ENCODE measurements at places on chromosomes 16 and 17.

DNA sequence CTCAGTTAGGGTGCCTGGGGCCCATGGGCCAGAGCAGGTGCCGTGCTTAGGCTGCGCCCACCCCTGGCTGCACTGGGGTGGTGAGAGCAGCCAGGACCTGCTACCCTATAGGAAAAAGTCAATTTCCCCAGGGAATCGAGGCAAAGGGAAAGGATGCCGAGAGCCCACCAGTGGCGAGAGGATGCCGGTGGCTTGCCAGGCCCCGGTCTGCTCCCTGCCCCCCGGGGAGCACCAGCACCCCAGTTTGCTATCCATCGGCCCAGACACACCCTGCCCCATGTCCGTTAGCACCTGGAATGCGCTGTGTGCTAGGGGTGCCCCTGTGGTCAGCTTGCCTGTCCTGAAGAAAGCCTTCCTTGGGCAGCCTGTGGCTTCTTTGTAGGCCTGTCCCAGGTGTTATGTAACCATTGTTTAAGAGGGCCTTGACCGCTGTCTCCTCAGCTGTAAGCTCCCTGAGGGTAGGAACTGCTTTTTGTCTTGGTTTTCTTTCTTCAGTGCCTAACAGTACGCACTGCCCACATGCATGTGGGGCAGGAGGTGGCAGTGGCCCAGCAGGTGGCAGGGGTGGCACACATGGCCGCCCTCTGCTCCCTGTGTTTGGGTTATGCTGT, 40.8 kb downstream of the NT5M start:
- no peak for DNase-seq

DNA sequence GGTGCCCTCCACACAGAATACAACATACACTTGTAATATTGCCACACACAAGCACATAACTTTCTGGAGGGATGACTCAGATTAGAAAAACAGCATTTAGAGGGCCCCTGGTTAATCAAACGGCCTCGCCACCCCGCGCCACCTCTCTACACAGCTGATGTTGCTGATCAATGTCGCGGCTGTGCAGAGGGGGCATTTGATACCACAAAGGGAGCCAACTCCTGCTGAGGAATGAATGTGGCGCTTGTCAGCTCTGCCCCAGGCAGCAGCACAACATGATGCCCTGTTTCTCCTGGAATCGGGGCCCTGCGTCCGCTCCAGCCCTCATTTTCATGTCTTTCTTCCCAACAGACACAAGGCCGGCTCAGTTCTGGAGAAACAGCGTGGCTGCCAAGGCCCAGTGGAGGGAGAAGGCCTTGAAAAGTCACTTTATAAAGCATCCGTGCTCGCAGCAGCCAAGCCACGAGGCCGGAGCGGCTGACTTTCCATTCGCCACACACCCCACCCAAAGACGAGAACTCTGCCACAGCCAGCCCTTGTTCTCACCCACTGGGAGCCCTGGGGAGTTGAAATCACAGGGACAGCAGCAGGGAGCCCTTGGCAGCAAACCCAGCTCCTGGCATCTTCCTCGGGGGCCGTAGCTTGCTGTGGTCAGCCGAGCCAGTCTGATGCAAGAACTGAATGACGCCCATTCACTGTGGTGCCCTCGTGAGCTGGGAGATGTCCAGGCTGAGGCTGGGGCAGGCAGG, 65.6 kb downstream of the XYLT1 start:
- no peak for DNase-seq

GRCh38 chr16:24589997-24590396, 50.6 kb downstream of the RBBP6 start:
- no peak for DNase-seq

DNA sequence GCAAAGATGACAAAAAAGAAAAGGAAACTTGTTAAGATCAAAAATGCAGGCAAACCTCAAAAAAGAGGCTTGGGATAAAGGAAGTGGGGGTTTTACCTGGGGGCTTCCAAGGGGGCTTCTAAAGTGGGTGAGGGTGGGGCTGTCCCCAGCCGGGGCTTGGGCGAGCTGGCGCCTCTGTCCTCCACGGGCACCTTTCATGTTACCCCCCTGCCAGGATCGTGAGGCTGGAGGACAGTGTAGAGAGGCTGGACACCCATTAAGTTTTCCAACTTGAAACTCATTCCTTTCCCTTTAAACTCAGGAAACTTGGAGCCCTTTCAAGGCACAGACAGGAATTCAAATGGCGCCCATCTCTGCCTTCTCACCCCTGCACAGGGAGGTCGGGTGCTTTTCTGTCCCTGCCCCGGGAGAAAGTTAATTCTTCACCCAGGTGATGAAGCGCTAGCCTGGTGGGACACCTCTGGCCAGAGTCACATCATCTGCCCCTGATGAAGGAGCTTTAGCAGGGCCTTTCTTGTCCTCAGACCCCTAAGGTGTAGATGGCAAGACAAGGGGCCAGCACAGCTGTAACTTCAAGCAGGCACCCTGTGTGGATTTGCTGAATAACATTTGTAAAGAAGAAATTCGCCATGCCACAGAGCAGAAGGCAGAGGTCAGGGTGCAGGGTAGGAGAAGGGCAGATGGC, 87.3 kb downstream of the C16orf78 start:
- no peak for DNase-seq

DNA sequence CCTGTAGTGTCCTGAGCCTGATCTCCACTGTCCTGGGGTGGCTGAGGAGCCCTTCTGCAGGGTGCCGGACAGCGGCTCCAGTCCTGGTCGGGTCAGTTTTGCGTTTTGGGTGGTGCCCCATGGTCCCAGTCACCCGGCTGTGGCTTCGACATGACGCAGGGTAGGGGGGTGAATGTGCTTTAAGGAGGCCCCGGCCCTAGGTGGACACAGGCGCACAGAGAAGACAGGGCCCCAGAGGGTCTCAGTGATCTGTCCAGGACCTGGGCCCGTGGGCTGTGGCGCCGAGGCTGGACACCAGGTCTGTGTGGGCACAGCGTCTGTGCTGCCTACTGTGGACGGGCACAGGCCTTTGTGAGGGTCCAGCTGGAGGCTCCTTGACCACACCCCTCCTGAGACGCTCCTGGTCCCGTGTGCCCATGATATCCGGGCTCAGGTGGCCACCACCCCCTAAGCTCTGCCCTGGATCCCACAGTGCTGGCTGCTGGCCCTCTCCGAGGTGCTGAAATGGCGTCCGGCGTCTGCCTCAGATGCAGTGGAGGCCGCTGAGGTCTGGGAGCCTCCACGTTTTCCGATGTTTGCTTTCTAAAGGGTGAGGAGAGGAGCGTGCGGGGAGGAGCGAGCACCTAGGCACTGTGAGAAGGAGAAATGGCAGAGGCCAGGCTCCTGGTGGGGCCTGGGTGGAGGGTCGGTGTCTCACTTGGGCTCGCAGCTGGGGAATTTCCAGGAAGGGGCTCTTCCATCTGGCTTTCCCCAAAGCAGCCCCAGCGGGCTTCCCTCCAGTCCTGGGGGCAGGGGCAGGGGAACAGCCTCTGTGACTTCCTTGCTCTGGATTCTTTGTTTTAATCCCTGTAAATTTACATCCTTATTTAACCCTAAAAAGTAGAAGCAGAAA, 56.1 kb upstream of the ACSF3 start:
- no peak for DNase-seq

DNA sequence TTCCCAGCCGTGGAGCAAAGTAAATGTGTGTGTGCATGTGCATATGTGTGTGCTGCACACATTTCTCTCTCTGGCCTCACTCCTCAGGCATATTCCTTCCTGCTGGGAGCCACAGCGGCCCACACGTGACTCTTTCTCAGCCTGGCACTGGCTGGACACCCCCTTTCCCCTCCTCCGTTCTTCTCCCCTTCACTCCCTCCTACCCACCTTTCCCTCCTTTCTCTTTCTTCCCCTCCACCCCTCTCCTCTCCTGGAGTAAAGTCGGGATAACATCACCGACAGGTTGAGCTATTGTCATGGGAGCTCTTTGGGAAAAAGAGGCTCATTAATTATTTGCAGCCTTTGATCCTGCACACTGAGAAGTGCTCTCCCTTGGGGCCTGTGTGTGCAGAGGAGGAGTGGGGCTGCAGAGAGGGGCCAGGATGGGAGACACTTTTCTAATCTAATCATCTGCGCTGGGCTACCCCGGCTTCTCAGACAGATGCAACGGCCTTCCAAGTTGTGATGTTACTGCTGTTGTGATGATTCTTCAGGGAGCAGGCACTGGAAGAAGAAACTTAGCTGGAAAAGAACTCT, 126.3 kb upstream of the HSBP1 start:
- DNase-seq: no peak

- DNase-seq: no peak
Observed at GRCh38 chr17:72996791-72997190, 95.7 kb downstream of the SLC39A11 start.

- DNase-seq: no peak
Observed at GRCh38 chr17:50578173-50578572, 17.7 kb downstream of the CACNA1G start.

DNA sequence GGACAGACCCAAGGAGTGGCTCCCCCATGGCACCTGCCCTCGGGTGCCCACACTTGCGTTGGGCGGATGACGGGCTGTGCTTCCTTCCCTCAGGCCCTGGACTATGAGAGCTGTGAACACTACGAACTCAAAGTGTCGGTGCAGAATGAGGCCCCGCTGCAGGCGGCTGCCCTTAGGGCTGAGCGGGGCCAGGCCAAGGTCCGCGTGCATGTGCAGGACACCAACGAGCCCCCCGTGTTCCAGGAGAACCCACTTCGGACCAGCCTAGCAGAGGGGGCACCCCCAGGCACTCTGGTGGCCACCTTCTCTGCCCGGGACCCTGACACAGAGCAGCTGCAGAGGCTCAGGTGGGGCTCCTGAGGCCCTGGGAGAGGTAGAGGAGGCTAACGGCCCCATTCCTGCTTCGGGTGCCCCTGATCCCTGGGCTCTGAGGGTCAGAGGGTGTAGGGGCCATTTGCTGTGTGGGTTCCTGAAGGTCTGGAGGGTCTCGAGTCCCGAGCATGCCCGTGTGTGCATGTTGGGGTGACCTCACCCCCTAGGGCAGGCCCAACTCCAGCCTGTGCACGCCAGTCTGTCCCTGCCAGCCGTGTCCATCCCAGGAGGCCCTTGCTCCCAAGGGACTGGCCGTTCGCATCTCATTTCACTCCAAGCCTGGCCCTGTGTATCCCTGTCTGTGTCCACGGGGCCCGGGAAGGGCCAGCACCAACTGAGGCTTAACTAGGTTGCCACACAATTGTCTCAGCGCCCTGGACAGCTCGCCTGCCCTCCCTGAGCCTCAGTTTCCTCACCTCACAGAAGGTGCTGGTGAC, 10.0 kb downstream of the SLC22A31 start:
- no peak for DNase-seq

GRCh38 chr17:77117415-77117814, 23.4 kb upstream of the SEC14L1 start:
- no peak for DNase-seq

DNA sequence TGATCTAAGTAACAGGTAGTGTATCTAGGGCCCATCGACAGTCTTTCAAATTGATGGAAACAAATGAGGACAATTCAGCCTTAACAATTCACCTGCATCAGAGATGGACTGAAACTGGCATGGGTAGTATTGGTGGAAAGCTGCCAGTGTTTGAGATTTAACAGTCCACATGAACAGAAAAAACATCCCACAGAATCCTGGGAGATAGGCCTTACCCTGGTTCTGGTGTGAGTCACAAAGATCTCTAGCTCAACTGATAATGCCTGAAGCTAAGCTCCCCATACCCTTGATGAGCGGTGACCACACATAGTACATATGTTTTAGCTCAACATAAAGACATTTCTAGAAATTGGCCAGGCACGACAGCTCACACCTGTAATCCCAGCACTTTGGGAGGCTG, 21.9 kb downstream of the CRK start:
- no peak for DNase-seq

GRCh38 chr16:27695161-27695560, 145.2 kb downstream of the KATNIP start:
- no peak for DNase-seq

- no peak for DNase-seq
Observed at GRCh38 chr17:7179317-7180254, at the start of gene ASGR1. ASGR1 (minus strand) TSS chr17:7179370; CDS start chr17:7178563, 807 bp downstream.

GRCh38 chr16:75477680-75478473, 13.4 kb upstream of the TMEM170A start:
- DNase-seq: no peak

- no peak for DNase-seq
Observed at GRCh38 chr17:73560661-73561060, 83.6 kb downstream of the SDK2 start.

DNA sequence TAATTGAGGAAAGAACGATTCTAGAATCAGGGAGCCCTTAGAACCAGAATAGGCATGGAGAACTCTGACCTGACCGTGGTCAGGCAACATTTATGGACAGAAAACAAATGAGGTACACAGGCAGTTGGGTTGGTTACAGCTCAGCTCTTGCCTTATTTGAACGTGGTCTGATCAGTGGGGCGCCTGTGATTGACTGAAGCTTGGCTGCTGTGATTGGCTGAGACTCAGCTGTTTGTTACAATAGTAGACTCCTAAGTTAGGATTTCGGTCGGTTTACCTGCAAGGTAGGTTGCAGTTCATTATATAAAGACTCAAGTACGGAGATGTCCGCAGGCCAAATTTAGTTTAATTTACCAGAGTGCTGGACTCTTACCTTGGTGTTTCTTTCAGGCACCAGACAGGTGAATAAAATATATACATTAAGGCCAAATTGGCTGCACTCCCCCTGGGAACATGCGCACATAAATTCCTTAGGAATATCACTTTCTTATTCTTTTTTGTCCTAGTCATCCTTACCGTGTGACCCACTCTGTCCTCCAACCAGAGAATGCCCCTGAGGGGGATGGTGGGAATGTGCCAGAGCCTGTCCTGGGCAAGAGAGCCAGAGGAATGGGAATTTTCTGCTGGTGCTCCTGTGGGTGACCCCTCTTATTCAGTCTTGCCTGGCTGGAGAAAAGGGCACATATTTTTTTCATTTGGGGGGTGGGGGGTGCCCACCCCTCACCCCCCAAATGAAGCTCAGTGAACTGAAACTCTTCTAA, 7.5 kb upstream of the CSNK2A2 start:
- DNase-seq: no peak

DNA sequence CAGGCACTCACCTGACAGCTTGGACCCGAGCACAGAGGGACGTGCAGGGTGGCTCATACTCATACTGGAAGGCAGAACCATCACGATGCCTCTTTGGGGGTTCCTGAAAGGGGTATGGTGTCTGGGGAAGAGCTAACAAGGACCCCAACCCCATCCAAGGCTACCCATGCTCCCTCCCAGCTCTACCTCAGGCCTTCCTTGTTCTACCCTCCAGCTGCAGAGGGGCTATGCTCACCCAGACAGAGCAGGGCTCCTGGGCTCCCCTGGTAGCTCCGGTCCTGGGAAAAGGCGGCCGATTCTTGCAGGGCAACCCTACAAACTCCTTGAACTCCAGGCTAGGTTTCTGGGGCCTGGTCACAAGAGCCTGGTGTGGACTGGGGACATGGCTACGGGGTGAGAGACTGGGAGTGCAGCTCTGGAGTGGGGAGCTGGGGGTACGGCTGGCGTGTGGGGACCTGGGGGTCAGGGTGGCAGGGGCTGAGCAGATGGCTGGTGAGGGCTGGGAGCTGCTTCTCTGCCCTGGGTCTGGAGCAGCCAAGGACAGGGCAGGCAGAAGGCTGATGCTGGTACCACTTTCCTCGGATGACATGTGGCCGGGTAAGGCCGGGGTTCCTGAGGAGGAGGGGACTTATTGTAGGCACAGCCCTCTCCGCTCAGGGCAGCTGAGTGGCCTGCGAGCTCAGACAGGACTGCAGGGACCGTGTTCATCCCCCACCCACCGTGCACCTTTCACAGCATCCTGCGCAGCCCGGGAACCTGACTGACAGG, 2.1 kb downstream of the ACD start:
- DNase-seq: no peak

GRCh38 chr16:19523184-19523558, 571 bp upstream of the CCP110 start:
- no peak for DNase-seq
